CD4-positive, alpha-beta memory T cell (primary cell): ENCODE measurements at places on chromosomes 4 and X. TPM values are rescaled to one million over a fixed set of nuclear protein-coding genes. Genes with fewer than 3 reads are reported as not detected.

Gene S100G
- not detected for total RNA-seq

Gene DDX53
- total RNA-seq: not detected

Gene WDR1
- 295 TPM for total RNA-seq

Gene ZRSR2
- 30.7 TPM for total RNA-seq

Gene GSX2
- total RNA-seq: not detected

Gene DNAJB14
- 76.7 TPM for total RNA-seq

Gene GATB
- total RNA-seq: 10.8 TPM

Gene DDIT4L
- not detected for total RNA-seq

Gene LANCL3
- total RNA-seq: 0.17 TPM

Gene POLN
- 4.4 TPM for total RNA-seq

Gene SORBS2
- not detected for total RNA-seq

Gene ADRA2C
- total RNA-seq: not detected

Gene NXF2
- total RNA-seq: not detected

Gene CPE
- total RNA-seq: not detected
